CD14-positive monocyte (primary cell): ENCODE measurements at places on chromosomes 6 and 20. TPM values are rescaled to one million over a fixed set of nuclear protein-coding genes. Genes with fewer than 3 reads are reported as not detected.

- no peak for DNase-seq
Measured at GRCh38 chr6:118216751-118217150, 309.7 kb downstream of the SLC35F1 start.

DNA sequence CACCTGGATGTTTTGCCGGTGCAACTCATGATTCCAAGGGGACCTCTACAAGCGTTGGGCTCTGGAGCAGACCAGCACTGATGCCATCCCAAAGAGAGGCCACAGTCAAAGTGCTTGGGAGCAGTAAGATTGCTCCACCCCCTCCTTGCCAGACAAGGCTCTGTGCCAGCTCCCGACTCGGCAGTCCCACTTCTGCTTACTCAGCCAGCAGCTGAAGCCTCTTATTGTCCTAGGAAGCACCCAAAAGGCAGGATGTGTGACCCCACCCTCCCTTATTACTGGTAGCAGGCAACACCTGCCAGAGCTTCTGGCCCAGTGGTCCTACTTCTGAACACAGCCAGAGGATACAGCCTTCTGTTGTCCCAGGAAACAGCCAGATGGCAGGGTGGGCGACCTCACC is 614.2 kb downstream of the TENT5A start:
- DNase-seq: no peak

DNA sequence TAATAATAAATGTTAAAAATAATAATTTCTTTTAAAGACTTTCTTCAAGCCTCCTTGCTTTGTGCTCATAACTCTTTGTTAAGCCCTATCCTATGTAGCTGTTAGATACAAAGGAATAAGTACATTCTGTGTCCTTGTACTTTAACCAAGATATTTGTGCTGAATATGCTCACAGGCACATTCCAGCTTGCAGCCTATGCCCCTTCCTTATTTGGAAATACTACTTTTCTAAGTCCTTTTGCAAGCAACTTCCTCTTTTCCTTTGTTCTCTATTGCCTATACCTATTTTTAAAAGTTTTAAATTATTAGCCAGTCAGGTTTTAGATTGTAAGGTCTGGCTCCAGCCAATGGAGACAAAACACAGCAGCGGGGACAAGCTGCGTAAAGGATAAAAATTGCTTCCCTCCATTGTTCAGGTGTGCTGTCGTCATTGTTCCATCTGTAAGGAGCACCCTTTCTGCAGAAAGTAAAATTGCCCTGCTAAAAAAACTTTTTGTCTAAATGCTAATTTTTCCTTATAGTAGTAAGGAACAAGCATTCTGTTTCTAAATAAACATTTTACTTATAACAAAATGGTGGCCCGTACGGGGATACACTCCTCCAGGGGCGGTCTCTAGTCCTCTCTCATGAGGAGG is 80.2 kb downstream of the SYTL3 start:
- no peak for DNase-seq

Gene VIP
- not detected for polyA plus RNA-seq

DNA sequence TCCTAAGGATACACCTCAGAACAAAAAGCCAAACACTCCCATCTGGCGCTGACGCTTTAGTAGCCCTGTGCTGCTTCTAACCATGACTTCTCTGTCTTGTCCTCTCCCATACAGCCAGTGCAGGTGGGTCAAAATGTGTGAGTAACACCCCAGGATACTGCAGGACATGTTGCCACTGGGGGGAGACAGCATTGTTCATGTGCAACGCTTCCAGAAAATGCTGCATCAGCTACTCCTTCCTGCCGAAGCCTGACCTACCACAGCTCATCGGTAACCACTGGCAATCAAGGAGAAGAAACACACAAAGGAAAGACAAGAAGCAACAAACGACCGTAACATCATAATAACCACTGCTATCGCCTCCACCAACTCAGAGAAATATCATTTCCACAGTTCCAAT is 1.4 kb downstream of the DEFB132 start:
- DNase-seq: no peak

DNA sequence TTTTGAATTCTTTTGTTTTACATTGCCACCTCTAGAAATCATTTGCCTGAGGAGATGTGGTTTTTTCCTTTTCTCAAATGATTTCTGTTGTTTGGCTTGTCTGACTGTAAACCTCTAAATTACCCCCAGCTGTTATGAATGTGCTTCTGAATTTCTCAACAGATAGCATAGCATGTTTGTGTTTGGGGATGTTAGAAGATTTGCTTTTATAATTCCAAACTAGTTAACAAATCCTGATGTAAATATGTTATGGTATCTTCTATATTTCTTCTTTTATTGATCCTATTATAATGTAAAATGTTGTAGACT is 31.6 kb upstream of the EZR start:
- DNase-seq: no peak

Gene FOXC1
- not detected for polyA plus RNA-seq

Gene RIPPLY2
- polyA plus RNA-seq: not detected

- no peak for DNase-seq
Measured at GRCh38 chr20:44516491-44516890, 5.4 kb downstream of the SERINC3 start.

Gene LRRN4
- not detected for polyA plus RNA-seq

DNA sequence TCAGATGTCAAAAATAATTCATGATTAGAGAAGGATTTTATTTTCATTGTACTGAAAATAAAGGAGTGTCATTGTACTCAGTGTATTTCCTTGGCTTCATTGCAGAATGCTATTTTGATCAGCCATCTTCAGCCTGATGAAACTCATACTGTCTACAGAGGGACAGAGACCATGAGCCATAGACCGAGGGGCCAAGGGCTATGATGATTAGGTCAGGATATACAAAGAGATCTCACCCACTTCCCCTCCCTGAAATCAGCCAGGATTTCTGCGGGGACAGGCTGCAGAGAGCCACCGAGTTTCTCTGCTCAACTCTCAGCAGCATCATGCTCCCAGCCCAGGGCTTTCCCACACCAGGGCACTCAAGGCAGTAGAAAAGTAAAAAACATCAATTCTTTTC is 47.0 kb downstream of the ALDH8A1 start:
- no peak for DNase-seq

Gene ZNF292
- polyA plus RNA-seq: 4.8 TPM

- no peak for DNase-seq
Measured at GRCh38 chr6:104186831-104187230, 672.9 kb downstream of the HACE1 start.

DNA sequence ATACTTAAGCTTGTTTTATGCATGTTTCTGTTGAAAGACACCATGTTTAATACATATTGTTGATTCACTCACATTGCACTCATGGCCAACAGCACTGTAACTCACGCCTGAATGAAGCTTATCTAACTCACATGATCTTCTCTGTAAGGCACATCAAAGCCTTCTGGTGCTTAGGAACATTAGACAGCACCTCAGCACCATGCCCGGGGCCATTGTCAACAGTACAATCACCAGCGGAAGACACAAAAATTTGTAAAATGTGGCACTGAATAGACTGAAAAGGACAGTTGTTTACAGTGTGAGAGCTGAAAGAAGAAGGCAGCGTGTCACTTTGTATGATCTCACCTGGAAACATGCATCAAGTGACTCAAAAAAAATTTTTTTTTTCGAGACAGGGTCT is 8.9 kb upstream of the TCF15 start:
- no peak for DNase-seq

DNA sequence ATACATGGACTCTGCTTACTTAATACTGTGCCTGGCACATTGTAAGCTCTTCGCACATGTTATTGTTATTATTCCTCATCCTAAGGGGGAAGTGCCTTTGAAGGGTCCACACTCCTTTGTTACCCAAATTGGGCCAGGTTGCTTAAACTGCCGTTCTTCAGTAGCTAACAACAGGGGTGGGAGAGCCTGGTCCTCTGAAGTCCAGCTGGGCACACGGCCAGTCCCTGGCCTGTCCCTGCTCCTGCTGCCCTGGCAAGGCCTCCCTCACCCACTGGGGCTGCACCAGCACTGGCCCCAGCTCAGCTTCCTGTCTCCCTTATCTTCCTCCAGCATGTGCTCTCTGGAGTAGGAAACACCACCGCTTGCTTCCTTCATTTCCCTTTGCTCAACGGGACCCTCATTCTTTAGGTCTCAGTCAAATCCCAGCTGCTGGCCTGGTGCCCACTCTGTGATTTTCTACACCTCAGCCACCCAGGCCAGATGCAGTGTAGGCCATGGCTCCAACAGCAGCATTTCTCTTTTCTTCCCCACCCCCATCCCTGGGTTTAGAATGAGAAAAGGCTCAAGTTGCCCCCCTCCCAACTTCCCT is 5.5 kb upstream of the PROCR start:
- no peak for DNase-seq

DNA sequence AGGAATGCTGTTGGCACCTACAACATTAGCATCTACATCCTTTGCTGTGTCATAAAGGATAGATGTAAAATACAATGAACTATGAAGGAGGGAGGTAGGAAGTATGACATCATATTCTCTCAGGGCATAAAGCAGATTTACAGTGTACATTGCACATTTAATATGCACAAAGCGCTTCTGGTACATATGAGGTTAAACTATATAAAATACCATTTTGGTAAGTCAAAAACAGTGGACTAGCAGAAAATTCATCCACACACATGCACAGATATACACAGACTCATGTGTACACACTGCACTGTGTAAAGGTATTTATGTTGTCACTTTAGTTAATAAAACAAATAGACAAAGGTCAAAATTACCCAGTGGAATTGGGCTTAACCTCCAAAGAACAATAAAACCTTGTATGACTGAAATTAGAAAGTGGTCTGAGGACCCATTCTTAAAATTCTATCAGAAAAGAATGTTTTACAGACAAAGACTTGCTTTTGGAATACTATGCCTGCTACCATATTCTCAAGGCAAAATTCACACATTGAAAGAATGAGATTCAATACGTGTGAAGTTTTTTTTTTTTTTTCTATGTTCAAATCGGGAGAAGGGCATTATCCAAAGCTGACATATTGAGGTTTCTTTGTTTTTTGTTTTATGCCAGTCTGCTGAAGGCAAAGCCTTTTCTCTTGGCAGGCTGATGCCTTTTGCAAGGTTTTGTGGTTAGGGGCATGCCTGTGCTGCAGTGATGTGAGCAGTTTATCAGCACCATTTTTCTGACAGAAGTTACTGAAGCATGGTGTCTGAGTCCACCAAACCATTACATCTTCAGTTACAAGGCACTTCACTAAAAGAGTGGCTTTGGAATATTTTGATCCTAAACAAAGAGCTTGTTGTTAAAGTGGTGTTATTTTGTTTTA is 199.0 kb downstream of the PLCB1 start:
- DNase-seq: no peak

GRCh38 chr20:47348539-47349142 is 7.9 kb downstream of the ZMYND8 start:
- DNase-seq: no peak

DNA sequence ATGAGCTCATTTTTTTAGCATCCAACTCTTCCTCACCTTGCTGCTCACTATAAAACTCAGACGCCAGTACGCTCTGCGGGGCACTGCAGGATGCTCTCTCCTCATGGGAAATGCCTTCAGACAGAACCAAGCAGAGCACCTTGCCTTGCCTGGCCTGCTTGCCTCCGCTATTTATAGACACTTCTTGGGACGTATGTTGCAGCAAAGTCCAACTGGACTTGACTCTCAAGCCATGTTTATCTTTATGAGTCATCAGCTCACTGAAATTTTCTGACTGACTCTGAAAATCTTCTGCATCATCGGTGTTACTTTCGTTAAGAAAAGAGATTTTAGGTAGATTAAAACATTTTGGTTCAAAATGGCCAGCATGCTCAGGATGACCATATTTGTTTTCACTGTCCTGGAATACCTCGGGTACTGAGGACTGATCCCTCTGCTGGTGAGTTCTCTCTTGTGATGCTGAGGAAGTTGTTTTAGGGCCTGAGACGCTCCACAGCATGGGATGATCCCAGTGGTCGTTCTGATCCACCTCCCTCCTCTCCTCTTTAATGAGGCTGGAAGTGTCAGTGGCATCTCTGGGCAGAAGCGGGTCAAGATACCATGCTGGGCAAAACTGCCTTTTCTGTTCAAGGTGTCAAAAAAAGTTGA is 204.5 kb downstream of the KIF16B start:
- no peak for DNase-seq

DNA sequence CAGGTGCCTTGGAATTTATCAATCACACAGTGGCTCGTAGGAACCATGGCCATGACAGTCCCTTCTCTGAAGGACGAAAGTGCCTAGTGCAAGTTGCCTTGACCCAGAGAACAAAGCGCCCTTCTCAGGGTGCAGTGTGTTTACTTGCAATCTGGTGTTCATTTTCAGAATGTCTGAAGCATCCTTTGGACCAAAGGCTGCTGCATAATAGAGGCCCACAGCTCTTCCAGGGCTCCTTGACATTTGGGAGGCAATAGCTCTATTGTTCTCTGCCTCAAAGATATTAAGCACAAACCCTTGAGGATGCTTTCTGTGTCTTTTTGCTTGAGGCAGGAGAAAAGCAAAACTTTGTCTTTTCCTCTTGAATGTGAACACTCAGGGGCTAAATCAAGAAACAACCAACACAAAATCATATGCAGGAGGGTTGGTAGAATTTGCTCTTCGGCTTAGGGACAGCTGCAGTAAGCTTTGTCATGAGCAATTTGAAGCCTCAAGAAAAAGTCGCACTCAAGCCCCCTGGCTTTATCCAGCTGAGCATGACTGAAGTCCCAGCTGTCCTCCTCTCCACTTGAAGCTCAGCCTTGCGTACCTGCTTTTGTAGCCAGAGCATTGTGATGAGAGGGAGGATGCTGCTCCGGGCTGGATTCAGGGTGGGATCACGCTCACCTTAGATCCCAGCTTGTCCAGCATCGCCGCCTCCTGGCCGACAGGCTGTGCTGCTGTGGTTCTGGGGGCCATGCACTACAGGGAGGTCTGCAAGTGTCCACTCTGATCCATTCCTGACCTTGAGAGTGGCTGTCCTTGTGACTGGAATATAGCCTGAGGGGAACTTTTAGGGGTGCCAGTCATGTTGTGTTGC is 495.4 kb downstream of the CDH26 start:
- DNase-seq: no peak

DNA sequence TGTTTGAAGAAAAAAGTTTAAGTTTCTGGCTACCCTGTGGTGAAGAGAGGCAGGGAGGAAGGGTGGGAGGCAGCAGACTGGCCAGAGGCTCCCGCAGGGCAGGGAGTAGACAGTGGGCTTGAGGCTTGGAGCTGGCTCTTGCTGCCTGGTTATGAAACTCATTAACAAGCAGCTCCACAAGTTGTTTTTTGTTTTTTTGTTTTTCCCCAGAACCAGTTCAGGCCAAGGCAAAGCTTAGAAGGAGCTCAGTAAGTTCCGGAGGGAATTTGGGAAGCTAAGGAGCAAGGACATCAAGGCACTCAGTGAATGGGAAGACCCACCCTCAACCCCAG is 4.0 kb downstream of the DLL1 start:
- DNase-seq: no peak

Gene UNC5CL
- polyA plus RNA-seq: 1.6 and 2.3 TPM in 2 replicates

DNA sequence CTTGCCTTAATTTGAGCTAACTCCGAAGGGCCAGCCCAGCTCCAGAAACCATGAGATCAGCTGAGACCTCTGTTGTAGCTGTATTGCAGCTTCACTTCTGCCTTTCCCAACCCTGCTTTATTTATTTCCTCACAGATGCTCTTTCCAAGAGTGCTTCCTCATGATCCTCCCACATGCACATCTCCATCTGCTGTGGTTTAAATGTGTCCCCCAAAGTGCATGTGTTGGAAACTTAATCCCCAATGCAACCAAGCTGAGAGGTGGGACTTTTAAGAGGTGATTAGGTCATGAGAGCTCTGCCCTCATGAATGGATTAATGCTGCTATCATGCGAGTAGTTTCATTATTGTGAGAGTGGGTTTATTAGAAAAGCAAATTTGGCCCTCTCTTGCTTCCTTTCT is 164.4 kb upstream of the TAB2 start:
- no peak for DNase-seq
